ENCODE measurements at places on chromosomes 1 and 21.

DNA sequence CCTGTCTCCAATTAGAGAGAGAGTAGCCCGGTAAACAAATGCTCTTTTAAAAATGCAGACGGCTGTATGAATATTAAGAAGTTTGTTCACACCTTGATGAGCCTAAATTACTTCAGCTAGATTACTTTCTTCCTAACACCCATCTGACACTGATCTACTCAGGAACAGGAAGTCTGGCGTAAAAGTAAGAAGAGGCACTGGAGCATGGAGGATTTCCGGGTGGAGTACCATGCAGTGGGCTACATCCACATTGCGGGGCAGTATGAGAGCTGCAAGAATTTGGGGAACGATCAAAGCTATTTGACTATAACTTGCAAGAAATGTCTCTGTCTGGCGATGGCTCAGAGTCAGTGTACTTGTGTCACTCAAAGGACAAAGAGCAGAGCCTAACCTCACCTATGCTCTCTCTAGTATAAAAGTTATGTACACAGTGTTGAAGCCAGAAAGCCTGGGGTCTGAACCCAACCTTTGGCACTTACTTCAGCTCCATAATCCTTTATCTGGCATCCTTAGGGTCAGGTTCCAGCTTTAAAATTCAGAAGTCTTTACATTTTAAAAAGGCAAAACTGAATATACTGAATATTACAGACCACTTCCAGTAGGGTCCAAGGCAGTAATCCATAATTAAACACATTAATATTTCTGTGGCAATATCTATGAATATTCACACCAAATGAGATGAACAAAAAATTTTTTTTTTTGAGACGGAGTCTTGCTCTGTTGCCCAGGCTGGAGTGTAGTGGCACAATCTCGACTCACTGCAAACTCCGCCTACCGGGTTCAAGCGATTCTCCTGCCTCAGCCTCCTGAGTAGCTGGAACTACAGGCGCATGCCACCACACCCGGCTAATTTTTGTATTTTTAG, 7.9 kb upstream of the GNPAT start:
- DNase-seq, result no peak

DNA sequence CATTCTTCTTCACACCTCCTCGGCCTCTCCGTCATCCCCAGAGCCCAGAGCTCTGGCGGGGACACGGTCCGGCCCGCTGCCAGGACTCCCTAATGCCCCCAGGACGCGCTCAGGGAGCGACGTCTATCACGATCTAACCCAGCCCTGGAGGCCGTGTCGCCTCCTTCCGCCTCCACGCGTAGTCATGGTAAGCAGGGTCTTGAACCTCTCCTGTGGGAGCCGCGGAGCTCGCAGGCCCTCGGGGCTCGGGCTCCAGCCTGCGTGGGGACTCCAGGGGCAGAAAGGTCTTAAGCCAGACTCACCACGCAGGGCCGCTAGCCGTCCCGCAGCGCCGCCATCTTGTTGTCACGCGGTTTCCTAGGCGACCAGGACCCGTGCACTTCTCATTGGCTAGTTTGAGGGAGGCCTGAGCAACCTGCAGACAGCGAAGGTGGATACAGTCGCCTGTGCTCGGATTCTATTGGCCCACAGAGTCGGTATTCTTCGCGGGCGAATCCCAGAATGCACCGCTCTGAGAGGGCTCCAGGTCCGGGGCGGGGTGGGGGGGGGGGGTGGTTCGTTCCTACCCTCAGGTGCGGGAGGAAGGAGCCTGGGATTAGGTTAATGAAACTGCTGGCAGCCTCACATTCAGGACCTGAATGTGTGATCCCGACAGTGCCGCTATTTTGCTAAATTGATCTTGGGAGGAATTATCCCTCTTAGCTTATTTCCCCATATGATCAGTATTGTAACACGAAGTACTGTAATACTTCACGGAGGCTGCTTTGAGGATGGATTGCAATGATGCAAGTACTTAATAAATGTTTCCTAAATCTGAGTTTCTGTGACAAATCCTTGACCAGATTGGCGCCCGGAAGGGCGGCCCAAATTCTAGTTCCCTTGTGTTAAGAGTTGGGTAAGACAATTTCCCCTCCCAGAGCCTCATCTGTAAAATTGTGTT, at the start of gene UBXN11:
Gene UBXN11 (minus strand): TSS at position 347 of the 940 bp plus-strand sequence. CDS start 3,753 bp downstream, outside the sequence.
- DNase-seq, result peak; percentile 87

GRCh38 chr1:8858112-8858668, 20.3 kb downstream of the ENO1 start:
- no peak for DNase-seq

DNA sequence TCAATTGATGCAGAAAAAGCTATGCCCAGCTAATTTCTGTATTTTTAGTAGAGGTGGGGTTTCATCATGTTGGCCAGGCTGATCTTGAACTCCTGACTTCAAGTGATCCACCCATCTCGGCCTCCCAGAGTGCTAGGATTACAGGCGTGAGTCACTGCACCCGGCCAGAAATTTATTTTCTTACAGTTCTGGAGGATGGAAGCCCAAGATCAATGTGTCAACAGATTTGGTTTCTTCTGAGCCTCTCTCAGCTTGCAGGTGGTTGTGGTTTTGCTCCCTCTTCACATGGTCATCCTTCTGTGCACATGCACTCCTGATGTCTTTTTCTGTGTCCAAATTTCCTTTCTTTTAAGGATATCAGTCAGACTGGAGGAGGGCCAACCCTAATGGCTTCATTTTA, 35.6 kb downstream of the SHCBP1L start:
- no peak for DNase-seq

DNA sequence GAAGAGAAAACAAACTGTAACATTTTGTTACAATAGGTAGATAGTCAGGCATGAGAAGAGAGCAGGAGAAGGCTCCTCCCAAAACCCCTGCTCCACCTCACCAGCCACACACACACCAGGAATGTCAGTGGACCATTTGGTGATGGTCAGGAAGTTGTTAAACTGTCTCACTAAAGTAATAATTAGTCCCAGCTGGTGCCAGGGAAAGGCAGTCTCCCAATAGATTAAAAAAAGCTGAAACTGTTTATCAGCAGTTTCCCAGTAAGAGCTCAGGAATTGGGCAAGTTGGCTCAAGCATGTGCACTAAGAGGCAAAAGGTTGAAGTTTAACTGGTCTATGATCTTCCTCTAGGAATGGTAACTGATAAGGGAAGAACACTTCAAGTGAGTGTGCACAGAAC, 249.6 kb downstream of the COL11A1 start:
- no peak for DNase-seq

GRCh38 chr1:2334883-2335534, 56.3 kb downstream of the MORN1 start:
- DNase-seq, result no peak

GRCh38 chr1:209531006-209531405, 52.5 kb upstream of the CAMK1G start:
- DNase-seq, result no peak

GRCh38 chr21:30193201-30193600, 22.7 kb downstream of the CLDN8 start:
- no peak for DNase-seq

GRCh38 chr1:219138747-219139146, 34.9 kb upstream of the LYPLAL1 start:
- no peak for DNase-seq

DNA sequence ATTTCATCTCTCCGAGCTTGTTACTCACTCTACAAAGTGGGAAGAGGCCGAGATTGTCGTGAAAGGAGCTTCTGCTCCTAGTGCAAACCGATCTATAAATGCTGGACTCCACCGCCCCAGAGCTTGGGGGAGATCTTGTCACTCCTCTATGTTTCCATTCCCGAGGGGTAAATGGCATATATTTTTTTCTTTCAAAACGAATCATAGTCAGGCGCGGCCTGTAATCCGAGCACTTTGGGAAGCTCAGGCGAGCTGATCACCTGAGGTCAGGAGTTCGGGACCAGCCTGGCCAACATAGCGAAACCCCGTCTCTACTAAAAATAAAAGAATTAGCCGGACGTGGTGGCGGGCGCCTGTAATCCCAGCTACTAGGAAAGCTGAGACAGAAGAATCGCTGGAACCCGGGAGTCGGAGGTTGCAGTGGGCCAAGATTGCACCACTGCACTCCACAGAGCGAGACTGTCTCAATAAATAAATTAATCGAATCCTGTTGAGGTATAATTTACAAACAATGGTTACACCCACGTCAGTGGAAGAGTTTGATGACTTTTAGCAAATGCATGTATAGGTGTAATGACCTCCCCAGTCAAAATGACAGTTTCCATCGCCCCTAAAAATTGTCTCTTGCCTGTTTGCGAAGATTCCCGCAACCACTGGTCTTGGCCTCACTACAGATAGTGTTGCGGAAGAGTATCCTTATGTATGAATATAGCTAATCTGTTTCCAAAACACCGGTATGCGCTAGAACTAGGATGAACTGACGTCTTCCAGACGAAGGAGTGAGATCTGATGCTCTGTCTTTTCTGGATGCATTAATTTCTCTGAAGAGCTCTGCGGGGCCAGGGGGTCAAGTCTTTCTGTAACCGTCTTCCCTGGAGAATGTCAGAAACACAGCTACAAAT, 840 bp upstream of the HEATR1 start:
- DNase-seq, result no peak

DNA sequence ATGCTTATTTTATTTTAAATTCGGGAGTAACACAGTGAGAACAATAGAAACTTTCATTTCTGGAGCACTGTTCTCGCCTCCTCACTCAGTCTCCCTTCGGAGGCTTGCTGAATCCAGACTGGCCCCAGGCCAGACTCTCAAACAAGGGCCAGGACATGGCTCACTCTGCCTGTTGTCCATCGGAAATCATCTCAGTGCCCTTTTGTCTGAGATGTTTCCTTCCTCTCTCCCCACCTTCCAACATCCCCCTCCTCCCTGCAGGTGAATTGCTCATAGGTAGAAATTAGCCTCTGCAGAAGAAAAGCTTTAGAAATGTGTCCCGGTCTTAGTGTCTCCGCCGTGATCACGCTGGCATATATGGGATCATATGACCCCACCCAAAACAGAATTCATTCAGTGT, 55.2 kb downstream of the ERG start:
- DNase-seq, result no peak
